ENCODE measurements at places on chromosomes 11 and 22. TPM values are rescaled to one million over a fixed set of nuclear protein-coding genes. Genes with fewer than 3 reads are reported as not detected.
A peak's percentile ranks its signal among the peaks of the same experiment; 100 is the strongest.

GLB1L3 gene
- polyA plus RNA-seq: 1.9 TPM

ELP4 gene
- polyA plus RNA-seq: 26.4 TPM

MS4A7 gene
- 5.7 TPM for polyA plus RNA-seq

TRPM5 gene
- polyA plus RNA-seq: 2.9 TPM

TMPRSS13 gene
- 0.58 TPM for polyA plus RNA-seq

BTG4 gene
- not detected for polyA plus RNA-seq

DRAP1 gene
- polyA plus RNA-seq: 65.8 TPM

CACNA1I gene
- 0.13 TPM for polyA plus RNA-seq

- no peak for DNase-seq
Measured at GRCh38 chr11:106723071-106723470, 295.2 kb downstream of the GUCY1A2 start.

DNA sequence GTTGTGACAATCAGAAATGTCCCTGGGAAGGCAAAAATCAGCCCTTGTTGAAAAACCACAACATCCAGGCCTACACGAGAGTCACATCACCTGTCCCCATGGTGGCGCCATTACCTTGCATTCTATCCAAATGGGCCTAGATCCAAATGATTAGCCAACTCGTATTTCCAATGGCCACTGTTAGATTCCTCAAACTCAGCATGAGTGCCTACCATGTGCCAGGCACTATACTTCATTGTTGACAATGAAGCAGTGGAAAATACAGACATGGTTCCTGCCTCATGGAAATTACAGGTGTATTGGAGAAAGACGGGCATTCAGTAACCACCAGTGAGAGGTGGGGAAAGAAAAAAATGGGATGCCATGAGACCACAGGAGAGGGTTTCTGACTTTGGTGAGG lies 29.8 kb upstream of the CREB3L1 start:
- DNase-seq: peak; percentile 52

DNA sequence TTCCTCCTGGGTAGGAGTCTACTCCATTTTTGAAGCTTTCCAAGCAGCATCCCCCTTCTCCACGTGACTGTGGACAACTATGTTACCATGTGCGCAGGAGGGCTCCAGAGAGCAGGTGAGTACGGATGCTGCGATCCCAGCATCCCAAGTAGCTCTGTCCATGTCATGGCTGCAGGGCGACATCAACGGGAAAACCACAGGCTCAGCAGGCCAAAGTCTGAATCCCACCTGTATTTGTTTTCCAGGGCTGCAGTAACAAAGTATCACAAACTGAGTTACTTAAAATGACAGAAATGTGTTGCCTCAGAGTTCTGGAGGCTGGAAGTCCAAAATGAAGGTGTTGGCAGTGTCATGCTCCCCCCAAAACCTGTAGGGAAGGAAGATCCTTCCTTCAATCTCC lies 40.3 kb downstream of the MCHR1 start:
- no peak for DNase-seq

GRCh38 chr11:2480874-2481220 lies 36.0 kb downstream of the KCNQ1 start:
- DNase-seq: no peak

- DNase-seq: peak; percentile 58
Measured at GRCh38 chr11:14974515-14975251, 2.5 kb upstream of the CALCA start.

- no peak for DNase-seq
Measured at GRCh38 chr11:59766542-59767224, 11.5 kb downstream of the STX3 start.

- DNase-seq: no peak
Measured at GRCh38 chr11:64400102-64400501, 41.1 kb downstream of the RPS6KA4 start.

DNA sequence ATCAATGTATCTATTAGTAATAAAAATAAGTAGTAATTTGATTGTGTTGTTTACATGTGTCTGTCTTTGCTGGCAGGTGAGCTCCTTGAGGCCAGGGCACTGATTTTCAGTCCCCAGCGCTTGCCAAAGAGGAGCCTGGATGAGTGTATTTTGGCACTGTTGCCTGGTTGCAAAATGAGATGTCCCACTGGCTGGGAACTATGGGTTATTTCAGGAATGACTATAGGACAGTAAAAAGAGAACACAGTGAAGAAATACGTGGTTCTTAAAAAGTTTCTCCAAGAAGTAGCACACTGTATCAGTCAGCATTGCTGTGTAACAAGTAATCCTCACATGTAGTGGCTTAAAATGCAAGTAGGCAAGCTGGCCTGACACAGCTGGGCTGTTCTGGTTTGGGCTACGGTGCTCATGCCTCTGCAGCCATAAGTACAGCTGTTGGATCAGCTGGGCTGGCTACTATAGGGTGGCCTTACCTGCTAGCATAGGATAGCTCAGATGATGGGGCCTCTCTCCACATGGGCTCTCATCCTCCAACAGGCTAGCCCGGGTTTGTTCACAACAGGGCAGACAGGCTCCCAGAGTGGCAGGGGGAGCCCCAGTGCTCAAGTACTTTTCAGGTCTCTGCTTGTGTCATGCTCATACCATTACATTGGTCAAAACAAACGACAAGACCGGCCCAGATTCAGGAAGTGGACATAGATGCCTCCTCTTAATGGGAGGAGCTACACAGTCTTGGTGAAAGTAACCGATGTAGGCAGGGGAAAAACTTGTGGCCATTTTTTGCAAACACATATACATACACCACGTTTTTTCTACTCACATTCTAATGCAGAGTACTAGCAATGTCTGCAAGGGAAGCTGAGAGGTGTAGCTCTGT lies 399.1 kb downstream of the LARGE1 start:
- DNase-seq: no peak

Data from left kidney (tissue), 8 donors.